Common myeloid progenitor, CD34-positive (primary cell): ENCODE measurements at places on chromosomes 16 and 17.
A peak's percentile ranks its signal among the peaks of the same experiment; 100 is the strongest.

DNA sequence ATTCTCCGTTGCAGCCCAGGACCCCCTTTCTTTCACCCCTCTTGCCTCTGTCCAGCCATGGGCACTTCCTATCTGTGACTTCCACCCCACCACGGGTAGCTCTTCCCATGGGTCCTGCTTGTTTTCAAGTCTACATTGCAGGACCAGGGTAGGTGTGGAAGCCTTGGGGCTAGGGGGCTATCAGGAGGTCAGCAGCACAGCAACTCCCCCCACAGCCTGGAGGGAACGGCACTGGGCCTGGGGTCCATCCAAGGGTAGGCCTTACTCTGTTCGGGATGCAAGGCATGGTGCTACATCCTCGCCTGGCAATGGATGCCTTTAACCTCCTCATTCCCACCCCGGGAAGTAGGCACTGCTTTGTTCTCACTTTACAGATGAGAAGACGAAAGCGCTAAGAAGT lies 109.3 kb downstream of the IRX5 start:
- no peak overlapping the region for H3K27ac ChIP-seq
- no peak overlapping the region for H3K4me3 ChIP-seq
- H3K36me3 ChIP-seq, result no peaks in the 10 kb centered on the region
- no peak for DNase-seq

GRCh38 chr16:56862776-56863175 lies 2.2 kb upstream of the SLC12A3 start:
- DNase-seq, result peak; percentile 80
- no peak overlapping the region for H3K4me3 ChIP-seq
- H3K4me1 ChIP-seq, result peaks cover 10% of the 10 kb centered on the region
- H3K27me3 ChIP-seq, result no peaks in the 10 kb centered on the region
- no peak overlapping the region for H3K27ac ChIP-seq

GRCh38 chr17:29445844-29446243 lies 55.7 kb downstream of the TAOK1 start:
- H3K4me3 ChIP-seq, result no peak overlapping the region
- no peak for DNase-seq
- no peak overlapping the region for H3K27ac ChIP-seq
- no peaks in the 10 kb centered on the region for H3K27me3 ChIP-seq
- no peaks in the 10 kb centered on the region for H3K4me1 ChIP-seq
- no peaks in the 10 kb centered on the region for H3K36me3 ChIP-seq

- H3K4me3 ChIP-seq, result no peak overlapping the region
- no peaks in the 10 kb centered on the region for H3K27me3 ChIP-seq
- no peak for DNase-seq
- H3K36me3 ChIP-seq, result peaks cover 37% of the 10 kb centered on the region
- no peaks in the 10 kb centered on the region for H3K4me1 ChIP-seq
These were observed 94.1 kb downstream of the USP32 start for GRCh38 chr17:60297760-60298401.

GRCh38 chr16:84735849-84736586 lies 36.2 kb downstream of the USP10 start:
- H3K36me3 ChIP-seq, result peaks cover 22% of the 10 kb centered on the region
- no peak for DNase-seq
- H3K27me3 ChIP-seq, result no peaks in the 10 kb centered on the region

DNA sequence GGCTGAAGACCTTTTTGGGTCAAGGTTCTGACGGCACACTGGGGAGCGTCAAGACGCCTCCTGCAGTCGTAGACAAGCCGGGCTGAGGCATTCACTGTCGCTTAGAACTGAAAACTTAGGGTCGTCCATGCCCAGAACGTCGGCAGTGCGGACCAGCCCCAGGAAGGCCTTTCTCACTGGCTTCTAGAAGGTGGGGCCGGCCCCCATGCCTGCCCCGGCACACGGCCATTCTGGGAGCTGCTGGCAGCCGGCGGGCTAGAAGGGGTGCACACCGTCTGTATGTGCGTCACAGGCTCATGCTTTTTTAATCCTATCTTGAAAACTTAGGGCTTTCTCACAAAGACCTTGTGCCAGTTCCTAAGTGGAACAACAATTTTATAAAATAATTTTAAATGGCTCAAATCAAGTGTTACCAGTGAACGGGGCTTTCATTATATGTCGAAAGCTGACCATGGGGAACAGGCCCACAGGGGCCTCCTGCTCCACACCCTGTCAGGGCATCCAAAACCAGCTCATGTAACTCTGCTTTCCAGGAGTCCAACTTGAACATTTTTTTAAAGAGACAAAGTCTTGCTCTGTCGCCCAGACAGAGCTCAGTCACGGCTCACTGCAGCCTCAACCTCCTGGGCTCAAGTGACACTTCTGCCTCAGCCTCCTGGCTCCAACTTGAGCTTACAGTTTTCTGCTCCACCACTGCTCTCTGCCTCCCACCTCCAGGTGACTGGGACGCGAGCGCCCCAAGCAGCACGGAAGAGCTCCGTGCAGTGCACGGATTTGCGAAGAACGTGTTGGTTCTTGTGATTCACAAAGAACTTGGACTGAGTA lies 111.2 kb downstream of the ANKRD11 start:
- no peaks in the 10 kb centered on the region for H3K36me3 ChIP-seq
- DNase-seq, result no peak
- H3K27me3 ChIP-seq, result no peaks in the 10 kb centered on the region
- H3K4me3 ChIP-seq, result no peak overlapping the region
- H3K27ac ChIP-seq, result no peak overlapping the region

GRCh38 chr16:12412890-12413289 lies 390.8 kb downstream of the CPPED1 start:
- no peak for DNase-seq
- peaks cover 29% of the 10 kb centered on the region for H3K4me1 ChIP-seq
- H3K27ac ChIP-seq, result no peak overlapping the region
- no peak overlapping the region for H3K4me3 ChIP-seq
- H3K27me3 ChIP-seq, result no peaks in the 10 kb centered on the region

DNA sequence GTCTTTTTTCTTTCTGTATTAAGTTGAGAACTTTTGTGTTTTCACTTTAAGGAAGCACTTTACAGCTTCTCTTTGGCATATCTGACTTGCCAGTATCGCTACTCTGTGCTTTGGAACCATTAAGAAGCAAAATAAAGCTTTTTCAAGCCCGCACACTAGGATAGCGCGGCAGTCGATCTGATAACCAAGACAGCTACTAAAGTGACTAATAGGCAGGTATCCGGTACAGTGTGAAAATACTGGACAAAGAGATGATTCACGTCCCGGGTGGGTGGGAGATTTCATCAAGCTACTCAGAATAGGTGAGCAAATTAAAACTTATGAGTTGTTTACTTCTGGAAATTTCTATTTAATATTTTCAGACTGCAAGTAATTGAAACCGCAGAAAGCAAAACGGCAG lies 53.8 kb downstream of the SHISA6 start:
- H3K27me3 ChIP-seq, result no peaks in the 10 kb centered on the region
- no peak overlapping the region for H3K4me3 ChIP-seq
- H3K4me1 ChIP-seq, result no peaks in the 10 kb centered on the region
- H3K27ac ChIP-seq, result no peak overlapping the region
